ENCODE measurements at places on chromosomes 5 and 9.

GRCh38 chr5:29263915-29264351 lies 1929.6 kb upstream of the CDH6 start:
- DNase-seq = peak; percentile 2

DNA sequence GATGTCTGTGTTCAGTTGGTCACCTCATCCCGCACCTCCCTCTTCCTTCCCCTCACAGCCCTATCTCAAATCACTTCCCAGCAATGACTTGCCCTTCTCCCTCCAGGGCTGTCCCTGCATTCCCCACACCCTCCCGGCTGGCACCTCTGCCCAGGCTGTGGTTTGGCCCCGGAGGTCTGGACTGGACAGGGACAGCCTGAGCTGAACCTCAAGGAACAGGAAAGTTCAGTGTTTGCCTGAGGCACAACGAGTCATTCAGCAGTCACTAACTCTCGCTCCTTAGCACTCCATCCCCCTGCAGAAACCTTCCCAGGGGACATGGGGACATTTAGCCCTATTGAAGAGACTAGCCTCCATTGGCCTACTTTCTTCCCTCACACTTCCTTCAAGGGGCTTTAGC lies 58.3 kb upstream of the MAP3K1 start:
- no peak for DNase-seq

- DNase-seq = no peak
Measured at GRCh38 chr5:179303451-179304200, 41.6 kb downstream of the ADAMTS2 start.

DNA sequence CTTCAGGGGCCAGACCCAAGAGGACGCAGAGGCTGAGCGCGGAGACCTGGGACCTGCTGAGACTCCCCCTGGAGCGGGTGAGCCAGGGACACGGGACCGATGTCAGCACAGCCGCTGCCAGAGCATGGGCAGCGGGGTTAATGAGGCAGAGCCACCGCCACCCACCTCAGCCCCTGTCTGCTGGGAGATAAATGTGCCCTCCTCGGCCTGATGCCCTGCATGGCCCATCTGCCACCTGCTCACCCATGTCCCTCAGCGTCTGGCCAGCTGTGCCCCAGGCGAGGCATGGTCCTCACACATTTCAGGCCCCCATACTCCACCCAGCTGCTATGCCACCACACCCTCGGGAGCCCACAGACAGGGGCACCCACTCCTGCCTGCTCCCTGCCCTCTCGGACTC lies 14.9 kb downstream of the DNLZ start:
- no peak for DNase-seq

- DNase-seq = no peak
Measured at GRCh38 chr5:139822553-139823425, 27.2 kb downstream of the PSD2 start.

DNA sequence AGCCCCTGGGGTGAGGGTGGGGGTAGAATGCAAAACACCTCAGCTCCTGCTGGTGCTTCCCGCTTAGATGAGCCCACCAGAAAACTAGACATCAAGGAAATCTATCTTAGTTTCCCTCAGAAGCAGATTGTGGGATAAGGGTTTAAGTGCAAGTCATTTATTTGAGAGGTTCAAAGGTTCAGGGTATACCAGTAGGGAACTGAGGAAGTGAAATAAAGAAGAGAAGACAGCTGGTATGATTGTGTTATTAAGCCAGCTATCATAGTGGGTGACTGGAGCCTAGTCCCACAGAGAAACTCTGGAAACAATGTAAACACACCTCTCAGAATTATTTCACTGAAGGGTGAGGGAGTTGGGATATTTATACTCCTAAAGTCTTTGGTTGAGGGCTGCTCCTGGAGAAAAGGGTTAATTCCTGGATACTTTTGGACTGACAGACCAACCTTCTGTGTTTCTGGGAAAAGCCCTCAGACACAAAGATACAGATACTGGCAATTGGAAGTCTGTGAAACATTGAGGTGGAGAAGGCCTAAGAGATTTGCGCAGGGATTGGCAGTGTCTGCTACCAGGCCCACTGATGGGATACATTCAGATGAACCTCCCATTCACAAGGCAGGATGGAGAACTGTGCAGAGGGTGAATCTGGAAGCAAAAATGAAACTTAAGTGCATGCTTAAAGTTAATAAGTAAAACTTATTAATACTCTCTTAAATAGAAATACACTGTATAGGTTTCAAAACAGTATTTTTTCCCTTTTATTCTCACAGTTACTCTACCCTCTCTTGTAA lies 6.4 kb upstream of the DCTN4 start:
- DNase-seq = no peak

DNA sequence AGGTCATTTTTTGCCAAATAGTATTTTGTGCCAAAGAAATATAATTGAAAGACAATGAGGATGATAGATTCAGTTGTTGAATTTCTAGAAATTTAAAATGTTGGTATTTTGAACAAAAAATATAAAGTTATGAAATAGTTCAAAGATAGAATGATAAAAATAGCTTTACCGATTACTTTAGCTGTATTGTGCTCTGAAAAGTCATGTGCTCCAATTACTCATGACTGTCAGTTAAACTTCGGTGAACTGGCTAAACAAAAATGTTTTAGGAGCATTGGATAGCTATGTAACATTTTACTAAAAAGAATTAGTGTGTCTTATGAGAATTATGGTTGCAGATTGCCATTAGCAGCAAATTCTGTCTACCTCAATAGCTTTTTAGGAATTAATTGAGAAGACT lies 177.3 kb upstream of the VCAN start:
- no peak for DNase-seq

- no peak for DNase-seq
Measured at GRCh38 chr9:6444128-6444527, 31.1 kb downstream of the UHRF2 start.

- DNase-seq = no peak
Measured at GRCh38 chr5:777756-778161, 6.8 kb downstream of the ZDHHC11B start.

GRCh38 chr5:6792911-6793471 lies 79.8 kb downstream of the TENT4A start:
- DNase-seq = peak; percentile 88

DNA sequence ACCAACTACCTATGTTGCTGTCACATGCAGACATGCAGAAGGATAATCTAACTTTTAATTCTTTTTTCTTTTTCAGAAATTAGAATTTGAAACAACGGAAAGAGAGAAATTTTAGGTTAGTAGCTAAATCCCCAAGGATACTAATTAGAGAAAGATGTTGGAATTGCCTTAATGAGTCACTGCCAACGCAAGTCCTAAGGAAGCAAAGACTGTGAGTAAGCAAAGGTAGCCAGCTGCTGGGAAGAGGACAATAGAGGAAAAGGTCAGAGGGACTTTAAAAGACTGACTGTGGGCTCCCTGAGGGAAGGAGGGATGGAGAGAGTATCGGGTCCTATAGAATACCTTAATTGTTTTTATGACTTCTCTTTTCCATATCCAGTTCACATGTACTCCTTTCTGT lies 461.9 kb upstream of the PAPPA start:
- no peak for DNase-seq

- no peak for DNase-seq
Measured at GRCh38 chr9:103991698-103992097, 102.4 kb upstream of the SMC2 start.

DNA sequence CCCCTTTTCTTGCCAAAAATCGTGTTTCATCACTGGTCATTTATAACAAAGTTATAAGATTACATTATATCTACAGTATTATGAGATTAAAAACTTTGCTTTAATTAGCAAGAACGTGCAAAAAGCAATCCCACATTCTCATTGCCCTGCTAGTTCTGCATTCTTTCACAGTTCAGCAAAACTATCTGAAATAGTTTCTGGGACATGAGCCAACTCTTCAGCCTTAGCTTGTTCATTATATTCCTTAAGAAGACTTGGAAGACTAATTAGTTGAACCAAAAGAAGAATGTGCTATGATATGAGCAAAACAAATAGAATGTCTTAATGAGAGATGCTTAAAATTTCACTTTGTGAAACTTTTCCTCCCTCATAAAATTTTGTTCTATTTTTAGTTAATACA lies 76.7 kb downstream of the ITGA1 start:
- peak; percentile 18 for DNase-seq

DNA sequence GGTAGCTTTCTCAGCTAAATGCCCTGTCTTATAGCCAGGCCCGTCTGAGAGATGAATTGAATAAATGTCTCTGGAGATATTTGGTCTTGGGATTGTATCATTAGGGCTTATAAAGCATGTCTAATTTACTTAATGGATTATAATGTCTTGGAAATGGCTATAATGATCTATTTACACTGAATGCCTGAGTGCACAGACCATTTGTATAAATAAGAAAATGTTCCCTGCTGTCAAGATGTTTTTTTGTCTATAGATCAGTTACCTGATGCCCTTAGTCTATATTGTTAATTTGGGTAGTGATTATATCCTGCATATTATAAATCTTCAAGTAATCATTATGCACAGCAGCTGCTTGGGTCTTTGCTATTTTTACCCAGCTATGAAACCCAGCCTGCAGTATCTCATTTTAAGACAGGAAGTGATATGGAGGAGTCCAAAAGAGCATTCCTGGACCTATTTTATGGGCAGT lies 112.9 kb upstream of the ACTBL2 start:
- DNase-seq = no peak

- DNase-seq = no peak
Measured at GRCh38 chr9:83698976-83699585, 8.7 kb downstream of the UBQLN1 start.

- DNase-seq = no peak
Measured at GRCh38 chr9:34177593-34178435, 1.0 kb upstream of the UBAP1 start.

Data from brain (organoid and tissue), 16 donors.